Astrocyte (in vitro differentiated cells and primary cell): ENCODE measurements at places on chromosomes 2 and 18. TPM values are rescaled to one million over a fixed set of nuclear protein-coding genes. Genes with fewer than 3 reads are reported as not detected.
A peak's percentile ranks its signal among the peaks of the same experiment; 100 is the strongest.

Gene LIPG
- 11.0 and 18.3 TPM in 2 replicates for total RNA-seq

Gene DNAJC10
- 166 and 169 TPM in 2 replicates for total RNA-seq

Gene GAREM2
- total RNA-seq, result 2.2 and 4.2 TPM in 2 replicates

Gene MBP
- total RNA-seq, result 10.8 and 11.4 TPM in 2 replicates

Gene MAP4K4
- total RNA-seq, result 204 and 231 TPM in 2 replicates

Gene RNF103
- total RNA-seq, result 21.4 and 21.5 TPM in 2 replicates

- DNase-seq, result peak; percentile 55
Observed at GRCh38 chr2:201444746-201445465, 6.4 kb downstream of the TRAK2 start.

GRCh38 chr2:65775839-65776238, 343.4 kb upstream of the SPRED2 start:
- no peak for DNase-seq

DNA sequence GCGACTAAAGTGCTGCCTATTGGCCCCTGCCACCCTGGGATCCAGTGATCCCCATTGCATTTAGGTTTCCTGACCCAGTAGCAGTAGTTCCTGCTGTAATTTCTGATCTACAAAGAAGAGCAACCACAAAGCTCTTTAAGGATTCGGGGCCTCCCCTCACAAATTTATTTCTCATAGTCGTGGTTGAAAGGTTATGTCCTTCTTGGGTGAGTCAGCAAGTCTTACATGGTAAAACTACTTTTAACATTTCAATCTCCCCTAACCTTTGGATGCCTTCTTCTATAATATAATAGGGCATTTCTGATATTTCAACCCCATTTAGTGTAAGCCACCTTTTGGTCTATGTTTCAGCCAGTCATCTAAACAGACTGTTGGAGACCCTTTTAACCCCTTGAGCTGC, 14.9 kb downstream of the PIKFYVE start:
- peak; percentile 60 for DNase-seq
